ENCODE measurements at places on chromosomes 2 and 18. TPM values are rescaled to one million over a fixed set of nuclear protein-coding genes. Genes with fewer than 3 reads are reported as not detected.

Gene NT5DC4
- not detected for total RNA-seq

Gene TMEM200C
- 20.4 TPM for total RNA-seq

Gene FBLN7
- total RNA-seq: 2.5 TPM

Gene UBE2E3
- total RNA-seq: 252 TPM

Gene IL1B
- 0.49 TPM for total RNA-seq

Gene ZFAND2B
- total RNA-seq: 6.6 TPM

Gene SP140
- 0.49 TPM for total RNA-seq

Gene PAX8
- total RNA-seq: not detected

Measured in temporal lobe (tissue), 4 donors.